ENCODE measurements at places on chromosomes 1 and 21. TPM values are rescaled to one million over a fixed set of nuclear protein-coding genes. Genes with fewer than 3 reads are reported as not detected.

Gene FMO4
- total RNA-seq, result 5.4 TPM

DNA sequence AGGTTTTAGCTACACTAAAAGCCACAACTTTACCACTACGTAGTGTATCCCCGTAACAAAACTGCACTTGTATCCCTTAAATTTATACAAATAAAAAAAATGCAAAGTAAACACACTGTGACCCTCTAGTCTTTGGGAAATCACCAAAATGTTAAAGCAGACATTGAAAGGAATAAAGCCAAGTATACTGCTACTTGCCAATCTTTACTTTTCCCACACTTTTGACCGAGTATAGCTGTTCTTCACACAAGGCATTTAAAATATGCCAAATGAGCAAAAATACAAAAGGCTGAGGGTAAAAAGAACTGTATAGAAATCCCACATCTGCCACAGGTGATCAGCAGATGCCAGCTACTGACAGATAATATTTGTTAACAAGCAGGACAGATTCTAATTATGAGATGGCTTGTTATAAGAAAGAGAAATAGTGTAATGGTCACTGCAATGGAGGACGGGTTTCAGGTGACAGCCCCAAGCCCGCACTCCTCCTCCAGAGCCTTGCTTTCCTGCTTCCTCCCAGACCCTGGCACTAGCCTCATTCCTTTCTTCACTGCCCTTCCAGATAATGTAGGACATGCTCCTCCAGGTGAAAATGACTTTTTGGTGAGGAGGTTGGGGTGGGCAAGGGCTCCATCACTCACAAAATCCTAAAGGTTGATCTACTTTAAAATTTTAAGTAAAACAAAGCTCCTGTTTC is 18.1 kb downstream of the KCNT2 start:
- H3K4me3 ChIP-seq, result no peak overlapping the region
- no peaks in the 10 kb centered on the region for H3K4me1 ChIP-seq
- H3K27ac ChIP-seq, result no peak overlapping the region
- no peaks in the 10 kb centered on the region for H3K36me3 ChIP-seq
- H3K27me3 ChIP-seq, result no peaks in the 10 kb centered on the region
- DNase-seq, result no peak

Gene MRPL39
- 49.9 TPM for total RNA-seq

GRCh38 chr1:160836561-160836960 is 26.1 kb downstream of the CD244 start:
- no peak for DNase-seq
- H3K27me3 ChIP-seq, result peaks cover 22% of the 10 kb centered on the region
- H3K27ac ChIP-seq, result peak overlapping the region; percentile 9
- H3K4me1 ChIP-seq, result peaks cover 15% of the 10 kb centered on the region
- no peak overlapping the region for H3K4me3 ChIP-seq
- H3K36me3 ChIP-seq, result no peaks in the 10 kb centered on the region

DNA sequence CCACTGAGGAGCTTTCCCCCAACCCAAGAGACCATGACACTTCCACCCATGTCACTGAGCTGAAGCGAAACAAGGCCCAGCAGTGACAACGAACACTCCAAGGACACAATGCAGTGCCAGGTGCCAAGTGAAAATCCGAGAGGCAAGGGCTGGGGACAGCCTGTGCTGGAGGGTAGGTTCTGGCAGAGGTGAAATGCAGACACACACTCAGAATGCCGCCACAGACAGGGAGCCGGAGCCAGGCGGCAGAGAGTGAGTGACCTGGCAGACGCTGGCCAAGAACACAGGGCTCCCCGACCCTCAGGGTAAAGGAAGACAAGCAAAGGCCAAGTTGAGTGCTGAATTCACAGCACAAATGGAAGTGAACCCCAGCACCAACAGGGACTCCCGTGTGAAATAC is 78.9 kb downstream of the CD46 start:
- H3K4me3 ChIP-seq, result no peak overlapping the region
- peaks cover 100% of the 10 kb centered on the region for H3K4me1 ChIP-seq
- H3K27ac ChIP-seq, result peak overlapping the region; percentile 97
- no peaks in the 10 kb centered on the region for H3K27me3 ChIP-seq
- peak; percentile 70 for DNase-seq

Gene HJV
- total RNA-seq, result 90.3 TPM

Gene ARMH1
- total RNA-seq, result 1.1 TPM

Gene MCOLN3
- total RNA-seq, result 0.44 TPM

Gene CD160
- total RNA-seq, result not detected

Gene FLVCR1
- 2.7 TPM for total RNA-seq

DNA sequence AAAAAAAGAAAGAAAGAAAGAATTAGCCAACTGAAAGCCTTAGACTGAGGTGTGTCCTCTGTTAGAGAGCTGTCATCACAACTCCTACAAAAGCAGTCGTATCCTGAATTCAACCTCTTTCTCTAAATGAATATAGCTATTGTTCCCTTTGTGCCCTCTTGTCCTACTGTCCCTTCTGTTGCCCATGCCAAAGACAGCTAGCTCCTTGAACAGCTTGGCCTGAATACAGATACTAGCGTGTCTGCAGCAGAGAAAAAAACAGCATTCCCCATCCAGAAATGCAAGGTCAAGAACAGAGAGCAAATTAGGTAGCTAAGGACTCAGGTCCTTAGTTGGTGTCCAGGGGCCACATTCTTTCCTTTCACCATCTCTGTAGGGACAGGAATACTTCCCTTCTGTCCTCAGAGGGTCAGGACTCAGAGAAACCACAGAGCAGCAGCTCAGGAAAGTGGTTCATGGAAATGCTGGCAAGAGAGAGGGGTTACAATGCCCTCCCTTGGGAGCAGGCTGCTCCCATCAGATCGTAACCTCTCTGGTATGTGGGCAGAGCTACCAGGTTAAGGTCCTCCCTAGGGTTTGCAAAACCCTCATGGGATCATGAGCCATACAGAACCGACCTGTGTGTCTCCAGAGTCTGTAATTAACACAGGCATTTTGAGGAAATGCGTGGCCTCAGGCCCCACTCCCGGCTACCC is 1.8 kb upstream of the ZBTB48 start:
- peak overlapping the region; percentile 93 for H3K27ac ChIP-seq
- no peak for DNase-seq
- no peaks in the 10 kb centered on the region for H3K36me3 ChIP-seq

Gene ATP1A2
- total RNA-seq, result 401 TPM

Gene OLIG2
- total RNA-seq, result not detected

Gene MROH7
- total RNA-seq, result 6.8 TPM

Gene B4GALT2
- total RNA-seq, result 40.3 TPM

DNA sequence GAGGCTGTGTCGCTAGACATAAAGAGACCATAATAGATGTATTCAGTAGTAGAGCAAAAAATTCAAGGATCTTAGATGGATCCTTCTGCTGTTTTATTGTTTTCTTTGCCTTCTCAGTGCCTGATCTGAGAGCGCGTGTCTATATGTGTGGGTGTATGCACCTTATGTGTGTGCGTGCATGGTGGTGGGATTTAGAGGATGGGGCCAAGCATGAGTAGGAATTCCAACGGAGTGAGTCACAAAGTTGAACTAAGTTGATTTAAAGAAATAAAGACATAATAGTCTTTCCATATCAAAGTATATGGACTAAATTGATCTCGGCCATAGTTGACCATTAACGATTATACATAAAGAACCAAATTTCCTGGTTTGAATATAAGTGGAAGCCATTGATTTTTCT is 178.7 kb downstream of the CYYR1 start:
- H3K27ac ChIP-seq, result no peak overlapping the region
- no peak for DNase-seq
- no peaks in the 10 kb centered on the region for H3K27me3 ChIP-seq
- H3K36me3 ChIP-seq, result no peaks in the 10 kb centered on the region
- no peak overlapping the region for H3K4me3 ChIP-seq
- peaks cover 4% of the 10 kb centered on the region for H3K4me1 ChIP-seq

Gene LCE1C
- total RNA-seq, result not detected

DNA sequence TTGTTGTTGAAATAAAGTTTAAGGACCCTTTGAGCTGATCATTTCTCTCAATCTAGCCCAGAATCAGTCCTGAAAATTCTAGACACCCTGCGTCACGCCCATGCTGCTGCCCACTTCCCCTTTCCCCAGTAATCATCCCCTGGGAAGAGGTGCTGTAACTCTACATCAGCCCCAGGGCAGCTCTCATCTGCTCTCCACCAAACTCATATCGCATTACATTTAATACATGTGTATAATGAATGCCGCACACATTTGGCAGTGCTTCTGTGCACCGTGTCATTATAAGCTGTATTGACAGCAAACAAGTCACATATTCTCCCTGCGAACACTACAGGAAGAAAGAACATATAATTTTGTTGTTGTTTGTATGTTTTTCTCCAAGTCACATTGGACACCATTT is 539.7 kb upstream of the DAB1 start:
- H3K4me3 ChIP-seq, result no peak overlapping the region
- no peaks in the 10 kb centered on the region for H3K4me1 ChIP-seq
- no peaks in the 10 kb centered on the region for H3K36me3 ChIP-seq

- peaks cover 40% of the 10 kb centered on the region for H3K36me3 ChIP-seq
- H3K27me3 ChIP-seq, result no peaks in the 10 kb centered on the region
- no peak overlapping the region for H3K27ac ChIP-seq
- peaks cover 26% of the 10 kb centered on the region for H3K4me1 ChIP-seq
Observed at GRCh38 chr1:42929434-42930177, 29.1 kb downstream of the SLC2A1 start.

DNA sequence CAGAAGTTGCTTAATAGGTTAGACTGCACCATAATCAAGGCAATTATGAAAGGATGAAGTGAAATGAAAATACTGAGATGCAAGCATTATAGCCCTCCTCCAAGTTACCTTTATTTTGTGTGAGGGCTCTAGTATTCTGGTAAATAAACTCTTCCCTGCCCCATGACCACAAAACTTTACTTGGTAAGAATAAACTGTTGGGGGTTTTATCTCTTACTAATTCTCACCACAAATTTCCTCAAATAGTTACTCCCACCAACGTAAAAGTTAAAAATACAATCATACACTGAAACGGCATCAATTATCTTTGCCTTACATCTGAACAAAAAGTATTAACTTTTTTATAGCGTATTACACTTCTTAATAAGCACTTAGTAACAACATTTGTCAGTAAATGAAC is 29.5 kb downstream of the C21orf91 start:
- DNase-seq, result no peak
- H3K4me3 ChIP-seq, result no peak overlapping the region
- H3K4me1 ChIP-seq, result peaks cover 10% of the 10 kb centered on the region

DNA sequence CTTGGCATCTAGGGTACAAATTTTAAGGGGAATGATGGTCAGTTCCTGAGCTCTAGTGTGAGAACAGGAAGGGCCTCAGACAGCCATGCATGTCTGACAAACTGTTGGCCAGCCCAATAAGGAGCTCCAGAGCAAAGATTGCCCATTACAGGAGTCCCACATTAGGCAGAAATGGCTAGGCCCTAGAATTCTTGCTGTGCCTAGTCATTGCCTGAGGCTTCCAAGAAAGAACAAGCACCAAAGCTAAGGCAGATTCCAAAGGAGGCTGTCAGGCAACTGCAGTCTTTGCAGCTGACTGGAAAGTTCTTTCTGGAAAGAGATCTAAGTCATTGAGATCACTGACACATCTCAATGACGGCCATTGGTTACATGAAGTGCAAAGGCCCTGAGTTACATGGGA is 3.9 kb upstream of the STIL start:
- no peak for DNase-seq
- no peak overlapping the region for H3K4me3 ChIP-seq
- H3K36me3 ChIP-seq, result no peaks in the 10 kb centered on the region
- no peaks in the 10 kb centered on the region for H3K27me3 ChIP-seq
- no peak overlapping the region for H3K27ac ChIP-seq
- peaks cover 16% of the 10 kb centered on the region for H3K4me1 ChIP-seq

DNA sequence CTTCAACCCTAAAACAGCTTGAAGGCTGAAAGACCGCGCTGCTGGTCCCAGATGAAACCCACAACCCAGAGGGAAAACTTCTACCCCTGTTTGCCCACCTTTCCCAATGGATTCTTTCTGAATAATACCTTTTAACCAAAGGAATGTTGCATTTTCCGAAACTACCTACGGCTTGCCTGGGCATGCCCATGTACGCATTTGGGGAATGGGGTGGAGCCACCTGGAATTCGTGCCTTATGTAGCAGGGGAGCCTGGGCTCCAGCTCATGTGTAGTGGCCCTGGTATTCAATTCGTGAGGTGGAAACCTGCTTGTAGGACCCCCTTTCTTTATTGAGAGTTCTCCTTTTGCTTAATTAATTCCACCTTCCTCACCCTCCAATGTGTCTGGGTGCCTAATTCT is 256.6 kb upstream of the RGS18 start:
- no peaks in the 10 kb centered on the region for H3K36me3 ChIP-seq
- no peaks in the 10 kb centered on the region for H3K27me3 ChIP-seq
- H3K4me1 ChIP-seq, result no peaks in the 10 kb centered on the region
- no peak for DNase-seq

DNA sequence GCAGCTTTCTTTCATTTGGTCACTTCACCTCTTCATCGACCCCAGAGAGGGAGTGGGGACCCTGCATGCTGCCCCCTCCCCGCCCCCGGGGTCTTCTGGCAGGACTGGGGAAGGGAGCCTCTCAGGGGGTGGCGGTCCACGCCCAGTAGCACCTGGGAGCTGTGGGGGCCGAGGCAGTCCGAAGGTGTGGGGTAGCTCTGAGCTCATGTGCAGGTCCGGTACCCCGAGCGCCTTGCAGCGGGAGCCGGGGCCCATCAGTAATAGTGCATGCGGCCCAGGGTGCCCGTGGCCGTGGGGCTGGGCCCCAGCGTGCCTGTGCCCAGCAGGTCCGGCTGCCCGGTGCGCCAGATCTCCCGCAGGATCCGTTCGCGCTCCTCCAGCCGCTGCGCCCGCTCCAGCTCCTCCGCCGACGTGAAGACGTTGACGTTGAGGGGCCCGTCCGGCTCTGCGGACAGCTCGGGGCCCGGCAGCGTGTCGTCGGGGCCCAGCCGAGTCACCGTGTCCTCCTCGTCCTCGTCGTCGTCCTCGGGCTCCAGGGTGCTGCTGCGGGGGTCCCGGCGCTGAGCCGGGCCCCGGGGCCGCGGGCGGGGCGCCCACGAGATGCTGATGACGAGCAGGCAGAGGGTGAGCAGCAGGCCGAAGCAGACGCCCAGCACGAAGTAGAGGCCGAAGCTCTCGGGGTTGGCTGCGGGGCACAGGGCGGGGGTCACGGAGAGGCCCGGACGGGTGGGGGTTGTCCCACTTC is 1.2 kb downstream of the EVA1B start:
- no peak for DNase-seq
- peaks cover 46% of the 10 kb centered on the region for H3K4me1 ChIP-seq
- peak overlapping the region; percentile 95 for H3K27ac ChIP-seq
- peak overlapping the region; percentile 83 for H3K4me3 ChIP-seq
- H3K36me3 ChIP-seq, result no peaks in the 10 kb centered on the region

- no peak overlapping the region for H3K4me3 ChIP-seq
- no peaks in the 10 kb centered on the region for H3K36me3 ChIP-seq
- peak overlapping the region; percentile 88 for H3K27ac ChIP-seq
- H3K4me1 ChIP-seq, result peaks cover 75% of the 10 kb centered on the region
- no peak for DNase-seq
Observed at GRCh38 chr1:9894115-9894514, 16.0 kb downstream of the CTNNBIP1 start.

Gene ABCA4
- 0.11 TPM for total RNA-seq

Gene SLC35F3
- not detected for total RNA-seq

All from left ventricle myocardium inferior (tissue), 1 donor.